Stimulated activated CD8-positive, alpha-beta memory T cell treated with anti-CD3 and anti-CD28 coated beads, Interleukin-4, amount 100 ng/mL, for 4 hours (primary cell): ENCODE measurements at places on chromosomes 3 and 15.

GRCh38 chr3:53808496-53808895 lies 37.7 kb downstream of the CHDH start:
- DNase-seq = no peak

GRCh38 chr15:35507932-35508638 lies 37.9 kb downstream of the DPH6 start:
- DNase-seq = no peak

- DNase-seq = no peak
Measured at GRCh38 chr15:40270246-40270995, 12.4 kb downstream of the ANKRD63 start.

DNA sequence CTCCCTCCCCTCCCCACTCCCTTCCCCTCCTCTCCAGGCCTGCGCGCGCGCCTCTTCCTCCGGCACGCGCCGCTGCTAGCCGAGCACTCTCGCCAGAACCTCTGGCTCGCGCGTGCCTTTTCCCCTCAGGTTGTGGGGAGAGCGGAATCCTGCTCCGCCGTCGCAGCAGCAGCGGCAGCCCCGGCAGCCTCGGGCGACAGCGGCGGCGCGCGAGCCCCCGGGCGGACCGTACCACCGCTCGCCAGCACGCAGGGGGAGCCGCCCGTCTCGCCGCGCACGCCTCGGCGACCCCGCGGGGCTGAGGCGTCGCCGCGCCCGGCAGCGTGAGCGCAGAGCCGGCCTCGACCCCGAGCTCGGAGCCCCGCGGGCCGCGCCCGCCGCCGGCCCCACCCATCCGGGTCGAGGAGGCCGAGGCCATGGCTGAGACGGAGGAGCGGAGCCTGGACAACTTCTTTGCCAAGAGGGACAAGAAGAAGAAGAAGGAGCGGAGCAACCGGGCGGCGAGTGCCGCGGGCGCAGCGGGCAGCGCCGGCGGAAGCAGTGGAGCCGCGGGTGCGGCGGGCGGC lies at the start of gene CDV3:
Gene CDV3 (plus strand): TSS at position 58 of the 566 bp plus-strand sequence. CDS start 359 bp downstream, at position 417.
- no peak for DNase-seq

GRCh38 chr3:159339131-159339530 lies 537.3 kb downstream of the MFSD1 start:
- DNase-seq = no peak

DNA sequence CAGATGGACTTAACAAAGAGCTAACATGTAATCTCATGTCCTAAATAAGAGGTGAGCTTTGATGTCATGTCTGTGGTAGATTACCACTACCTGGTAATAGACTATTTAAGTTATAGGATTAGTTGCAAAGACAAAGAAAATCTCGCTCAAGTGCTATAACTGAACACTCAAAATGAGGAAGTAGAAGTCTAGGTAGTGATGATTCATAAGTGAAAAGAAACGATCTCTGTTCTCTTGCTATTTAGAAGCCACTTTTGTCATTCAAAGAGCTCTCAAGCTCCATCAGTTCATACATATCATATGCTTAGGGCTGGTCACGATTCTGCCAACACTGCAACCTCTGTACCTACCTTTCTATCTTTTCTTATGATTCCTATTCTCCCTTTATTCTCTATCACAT lies 110.9 kb downstream of the EDEM1 start:
- no peak for DNase-seq

- no peak for DNase-seq
Measured at GRCh38 chr15:45794712-45795439, 160.0 kb downstream of the SQOR start.

- DNase-seq = no peak
Measured at GRCh38 chr3:163779396-163780344, 1298.6 kb downstream of the SI start.

DNA sequence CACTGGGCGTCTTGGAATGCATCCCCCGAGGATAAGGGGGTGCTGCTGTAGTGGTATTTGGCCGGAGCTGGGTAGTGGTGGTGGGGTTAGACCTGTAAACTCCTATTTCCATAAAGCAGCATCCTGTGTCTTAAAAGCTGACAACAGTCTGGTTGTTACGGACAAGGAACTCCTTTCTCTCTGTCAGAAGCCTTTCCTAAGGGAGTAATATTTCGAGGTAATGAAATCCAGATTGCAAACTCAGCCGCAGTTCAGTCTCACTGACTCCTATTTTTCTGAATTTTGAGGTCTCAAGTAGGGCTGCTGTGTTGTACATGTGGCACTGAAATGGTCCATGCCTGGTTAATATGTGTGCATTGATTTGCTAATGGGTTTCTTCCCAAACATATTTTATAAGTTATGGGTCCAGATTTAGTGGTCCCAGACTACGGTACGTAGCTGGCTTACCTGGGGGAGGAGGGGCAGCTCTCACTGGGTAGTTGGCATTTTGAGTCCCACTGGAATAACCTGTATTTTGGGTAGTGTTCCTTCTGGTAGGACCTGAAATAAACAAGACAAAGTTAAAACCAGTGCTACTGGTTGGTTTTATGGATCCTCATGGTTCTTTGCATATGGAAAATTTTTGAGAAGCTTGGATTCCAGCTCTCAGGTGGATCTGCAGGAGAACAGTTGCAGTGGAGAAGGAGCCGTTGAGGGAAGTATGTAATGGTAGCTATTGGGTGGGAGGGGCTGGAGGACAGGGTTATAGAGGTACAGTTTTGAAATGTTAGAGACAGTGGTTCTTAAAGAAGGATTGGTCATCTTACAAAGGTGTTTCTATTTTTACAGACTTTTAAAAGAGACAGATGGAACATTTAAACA lies 48.6 kb upstream of the LDHAL6B start:
- DNase-seq = no peak

- no peak for DNase-seq
Measured at GRCh38 chr3:101816215-101817149, 32.8 kb upstream of the NFKBIZ start.

DNA sequence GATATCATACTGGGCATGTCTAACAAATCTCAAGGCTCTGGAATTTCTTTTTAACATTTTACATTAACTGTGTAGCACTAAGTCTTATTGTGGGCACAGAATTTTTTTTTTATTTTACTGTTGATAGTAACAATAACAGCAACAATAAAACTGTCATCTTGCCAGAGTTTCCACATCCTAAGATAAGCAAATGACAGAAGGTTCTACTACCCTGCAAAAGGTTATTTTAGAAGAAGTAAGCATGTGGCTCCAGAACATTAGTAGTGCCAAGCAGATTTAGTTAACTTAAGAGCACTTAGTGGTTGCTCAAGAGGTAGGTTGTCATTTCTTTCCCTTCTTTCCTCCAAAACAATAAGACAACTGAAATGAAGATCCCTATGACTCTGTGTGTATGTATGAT lies 743.0 kb upstream of the CBLB start:
- no peak for DNase-seq

DNA sequence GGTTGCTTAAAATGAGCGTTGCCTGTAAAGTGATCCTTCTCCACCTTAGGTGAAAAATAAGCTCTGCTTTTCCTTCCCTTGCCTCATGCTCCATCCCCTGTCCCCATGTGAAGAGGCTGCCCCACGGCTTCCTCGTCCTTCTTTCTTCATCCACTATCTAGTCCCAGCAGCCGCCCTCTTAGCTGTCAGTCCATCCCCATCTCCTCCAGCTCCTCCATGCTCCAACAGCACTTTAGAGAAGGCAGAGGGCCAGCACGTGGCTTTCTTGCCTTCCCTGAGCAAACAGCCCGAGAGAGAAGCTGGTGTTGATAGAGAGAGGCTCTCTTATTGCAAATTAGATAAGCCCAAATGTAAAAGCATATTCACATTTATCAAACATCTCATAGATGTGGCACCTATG lies 9.0 kb upstream of the TMEM41A start:
- DNase-seq = no peak

DNA sequence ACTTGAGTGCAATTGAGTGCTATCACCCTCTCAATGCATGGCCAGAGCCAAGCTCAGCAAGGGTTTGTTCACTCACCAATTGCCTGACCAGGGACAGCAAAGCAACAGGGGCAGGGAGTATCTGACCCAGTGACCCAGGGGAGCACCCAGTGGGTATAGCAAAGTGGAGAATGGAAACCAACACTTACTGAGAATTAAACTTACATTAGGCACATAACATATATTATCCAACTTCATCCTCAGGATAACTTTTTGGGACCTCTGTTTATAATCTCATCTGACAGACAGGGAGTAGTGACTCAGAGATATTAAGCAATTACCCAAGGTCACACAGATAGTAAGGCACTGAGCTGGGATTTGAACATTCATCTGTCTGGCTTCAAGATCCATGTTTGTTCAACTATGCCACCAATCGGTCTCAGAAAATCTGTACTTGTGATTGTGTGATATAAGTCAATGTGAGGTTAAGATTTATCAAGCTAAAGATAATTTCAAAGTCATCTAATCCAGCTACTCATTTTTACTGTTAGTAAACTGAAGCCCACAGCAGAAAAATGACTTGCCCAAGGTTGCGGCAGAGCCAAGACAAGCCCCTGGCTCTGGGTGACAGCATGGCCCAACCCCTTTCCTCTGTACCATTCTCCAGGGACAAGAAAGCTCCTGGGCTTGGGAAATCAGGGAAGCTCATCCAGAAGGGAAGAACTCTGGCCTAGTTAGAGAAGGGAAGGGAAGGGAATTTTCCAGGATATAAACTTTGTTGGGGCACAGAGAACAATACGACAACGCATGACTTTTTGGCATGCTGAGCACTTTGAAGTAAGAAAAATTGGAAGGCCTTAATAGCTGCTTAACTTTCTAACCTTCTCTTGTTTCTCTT lies 138.0 kb upstream of the SMAD3 start:
- no peak for DNase-seq

- DNase-seq = no peak
Measured at GRCh38 chr3:155908086-155908485, 37.6 kb downstream of the GMPS start.

DNA sequence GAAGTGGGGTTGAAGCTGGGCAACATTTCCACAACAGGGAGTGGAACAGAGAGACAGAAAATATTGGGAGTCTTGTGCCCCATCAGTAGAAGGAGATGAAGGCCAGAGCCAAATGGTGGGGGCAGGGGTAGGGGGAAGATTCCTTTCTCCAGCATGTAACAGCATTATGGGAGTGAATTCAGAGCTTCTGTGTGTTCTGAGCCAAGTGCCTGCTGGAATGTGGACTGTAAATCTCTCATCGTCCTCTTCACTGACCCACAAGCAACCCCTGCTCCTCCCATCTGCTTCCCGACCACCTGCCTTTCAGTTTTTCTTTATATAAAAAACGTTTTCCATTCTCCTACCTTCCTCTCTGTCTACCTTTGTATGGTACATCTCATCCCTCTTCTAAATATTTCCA lies 344.2 kb upstream of the TPRG1 start:
- no peak for DNase-seq

- DNase-seq = no peak
Measured at GRCh38 chr3:3089017-3089416, 21.2 kb downstream of the IL5RA start.

DNA sequence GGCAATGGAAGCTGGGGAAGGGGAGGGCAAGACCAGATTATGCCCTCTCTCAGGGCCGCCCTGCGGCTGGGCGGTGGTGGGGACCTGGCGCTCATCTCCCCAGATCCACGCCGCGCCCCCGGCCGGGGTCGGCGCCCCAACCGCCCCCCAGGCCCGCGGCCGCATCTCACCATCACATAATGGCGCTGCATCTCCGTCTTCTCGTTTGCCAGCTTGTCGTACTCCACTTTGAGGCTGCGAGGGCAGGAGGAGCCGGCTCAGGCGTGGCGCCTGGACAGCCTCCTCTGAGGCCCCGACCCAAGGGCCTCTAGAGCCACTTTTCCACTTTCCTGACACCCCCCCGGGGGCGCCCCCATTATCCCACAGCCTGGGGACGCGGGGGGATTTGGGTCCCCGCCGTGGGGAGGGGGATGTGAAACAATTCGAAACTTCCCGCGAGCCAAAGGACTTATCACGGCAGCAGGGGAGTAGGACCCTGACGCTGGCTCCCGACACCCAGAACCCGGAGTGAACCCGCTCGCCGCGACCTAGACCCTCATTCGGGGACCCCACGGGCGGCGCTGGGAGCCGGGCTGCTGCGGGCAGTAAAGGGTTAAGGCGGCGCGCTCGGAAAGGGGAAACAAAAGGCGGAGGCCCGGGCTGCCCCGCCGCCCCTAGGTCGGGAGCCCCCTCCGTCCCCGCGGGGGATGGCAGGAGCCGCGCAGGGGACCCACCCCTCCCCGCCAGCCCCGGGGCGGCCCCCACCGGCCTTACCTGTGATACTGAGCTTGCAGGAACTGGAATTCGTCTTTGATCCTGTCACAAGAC lies 2.1 kb downstream of the TLE3 start:
- no peak for DNase-seq

DNA sequence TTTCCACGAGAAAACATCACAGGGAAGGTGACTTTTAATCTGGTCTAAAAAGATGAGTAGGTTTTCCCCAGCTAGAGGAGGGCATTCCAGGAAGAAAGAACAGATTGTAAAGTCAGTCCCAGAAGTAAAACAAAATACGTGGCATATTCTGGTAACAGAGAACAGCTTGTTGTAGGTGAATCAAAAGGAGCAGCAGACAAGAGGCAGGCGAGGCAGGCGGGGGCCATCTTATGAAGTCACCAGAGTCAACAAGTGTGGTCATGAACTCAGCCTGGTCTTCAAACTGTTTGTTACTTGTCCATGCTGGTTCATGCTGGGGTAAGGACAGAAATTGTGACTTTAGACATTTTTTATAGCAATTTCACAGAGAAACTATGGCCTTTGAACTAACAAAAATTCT lies 4.0 kb upstream of the POPDC2 start:
- DNase-seq = no peak

DNA sequence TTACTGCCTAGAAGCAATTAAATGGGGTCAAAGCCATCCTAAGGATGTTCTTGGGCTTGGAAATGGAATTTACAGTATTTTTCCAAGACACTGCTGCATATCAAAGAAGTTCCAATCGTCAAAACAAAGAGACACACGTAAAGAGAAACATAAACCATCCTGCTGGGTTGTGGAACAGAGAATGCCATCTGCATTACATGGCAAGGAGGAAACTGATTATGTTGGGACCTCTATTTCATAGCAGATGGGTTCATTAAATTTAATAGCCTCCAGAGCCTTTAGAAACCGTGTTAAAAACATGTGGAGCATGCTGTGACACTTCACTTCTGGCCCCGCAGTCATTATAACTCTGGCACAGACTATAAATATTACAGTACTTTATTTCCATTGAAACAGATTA lies 154.6 kb downstream of the LRTM1 start:
- no peak for DNase-seq

GRCh38 chr15:48556159-48556897 lies 89.2 kb downstream of the FBN1 start:
- no peak for DNase-seq

DNA sequence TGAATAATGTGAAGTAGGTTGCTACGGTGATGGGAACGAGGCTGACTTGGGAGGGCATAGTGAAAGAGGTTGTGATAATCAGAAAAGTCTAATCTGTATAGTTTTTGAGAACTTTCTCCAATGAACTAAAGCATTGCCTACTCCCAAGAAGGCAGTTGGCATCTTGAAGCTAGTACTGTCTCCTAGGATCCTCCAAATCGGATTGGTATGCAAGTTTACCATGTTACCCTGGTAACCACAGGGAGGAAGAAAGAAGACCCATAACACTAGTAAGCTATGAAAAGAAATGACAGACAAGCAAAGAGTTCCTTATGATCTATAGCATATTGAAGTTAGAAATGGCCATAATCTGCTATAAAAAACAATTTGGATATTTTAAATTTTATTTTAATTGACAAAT lies 127.2 kb upstream of the SYNPR start:
- DNase-seq = no peak
